ENCODE measurements at places on chromosomes 2 and 18. TPM values are rescaled to one million over a fixed set of nuclear protein-coding genes. Genes with fewer than 3 reads are reported as not detected.
A peak's percentile ranks its signal among the peaks of the same experiment; 100 is the strongest.

- DNase-seq: no peak
These were observed 50.1 kb downstream of the CIB4 start for GRCh38 chr2:26590980-26591618.

DNA sequence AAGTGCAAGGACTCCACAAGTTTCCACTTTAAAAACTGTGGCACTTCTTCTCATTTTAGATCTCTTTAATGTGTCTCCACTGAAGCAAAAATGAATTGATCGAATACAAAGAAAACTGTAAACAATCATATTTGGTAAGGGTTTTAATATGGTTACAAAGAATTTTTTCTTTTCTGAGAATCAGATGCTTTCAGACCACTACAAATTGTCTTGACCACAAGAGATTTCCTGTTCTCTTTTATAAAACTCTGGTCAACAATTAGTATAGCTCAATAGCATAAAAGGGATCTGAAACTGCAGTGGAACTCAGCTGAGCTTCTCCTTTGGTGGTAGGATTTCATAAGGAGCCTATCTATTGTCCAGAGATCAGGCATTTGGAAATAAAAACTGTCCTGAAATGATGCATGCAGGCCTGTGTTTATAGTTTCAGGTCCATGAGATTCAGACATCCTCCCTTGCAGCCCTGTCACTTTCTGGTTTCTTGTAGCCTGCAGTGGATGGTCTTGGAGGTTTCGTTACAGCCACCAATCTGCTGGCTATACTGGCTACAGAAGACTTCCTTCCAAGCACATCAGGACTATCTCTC is 120.0 kb downstream of the DOCK10 start:
- DNase-seq: no peak

- DNase-seq: no peak
These were observed 57.2 kb downstream of the TACR1 start for GRCh38 chr2:75142081-75142480.

Gene TUBB8B
- 5.3 TPM for total RNA-seq

GRCh38 chr18:61274416-61274960 is 58.7 kb upstream of the CDH20 start:
- no peak for DNase-seq

DNA sequence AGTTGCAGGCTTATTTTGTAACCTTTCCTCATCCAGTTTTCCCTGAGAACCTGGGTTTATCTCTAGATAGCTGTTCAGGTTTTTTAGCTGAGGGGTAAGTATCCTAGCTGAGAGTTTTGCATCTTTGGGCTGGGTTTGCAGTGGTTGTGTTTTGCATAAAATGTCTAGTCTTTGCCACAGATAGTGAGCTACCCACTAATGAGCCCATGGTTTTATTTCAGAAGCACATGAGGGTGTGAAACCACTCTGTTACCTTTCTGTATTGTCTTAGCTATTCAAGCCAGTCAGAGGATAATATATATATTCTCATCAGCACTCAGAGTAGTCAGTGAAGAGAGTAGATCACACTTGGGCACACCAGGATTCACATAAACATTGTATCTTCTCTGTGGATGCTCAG is 24.6 kb upstream of the TXNDC2 start:
- DNase-seq: no peak

Gene SIX3
- total RNA-seq: not detected

DNA sequence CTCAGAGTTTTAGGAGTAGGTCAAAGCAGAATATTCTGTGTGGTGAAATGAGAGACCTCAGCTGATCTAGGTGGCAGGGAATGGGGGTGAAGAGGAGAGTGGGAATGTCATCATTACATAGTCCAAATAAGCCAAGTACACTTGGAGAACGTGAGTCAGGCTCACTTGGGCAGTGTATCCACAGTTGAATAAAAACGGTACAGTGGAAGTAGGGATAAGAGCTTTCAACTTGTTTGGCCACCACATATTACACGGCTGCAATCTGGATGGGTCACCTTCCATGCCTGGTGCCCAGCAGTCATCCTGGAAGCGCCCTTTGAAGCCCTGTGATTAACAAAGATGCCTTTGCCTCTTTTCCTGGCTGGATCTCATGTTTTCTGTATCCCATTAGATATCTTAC is 28.6 kb downstream of the MIB1 start:
- DNase-seq: no peak

- peak; percentile 59 for DNase-seq
These were observed 35.8 kb downstream of the SKOR2 start for GRCh38 chr18:47215554-47216138.

GRCh38 chr2:198004173-198004572 is 199.8 kb downstream of the PLCL1 start:
- DNase-seq: no peak

Gene STAT4
- total RNA-seq: not detected

DNA sequence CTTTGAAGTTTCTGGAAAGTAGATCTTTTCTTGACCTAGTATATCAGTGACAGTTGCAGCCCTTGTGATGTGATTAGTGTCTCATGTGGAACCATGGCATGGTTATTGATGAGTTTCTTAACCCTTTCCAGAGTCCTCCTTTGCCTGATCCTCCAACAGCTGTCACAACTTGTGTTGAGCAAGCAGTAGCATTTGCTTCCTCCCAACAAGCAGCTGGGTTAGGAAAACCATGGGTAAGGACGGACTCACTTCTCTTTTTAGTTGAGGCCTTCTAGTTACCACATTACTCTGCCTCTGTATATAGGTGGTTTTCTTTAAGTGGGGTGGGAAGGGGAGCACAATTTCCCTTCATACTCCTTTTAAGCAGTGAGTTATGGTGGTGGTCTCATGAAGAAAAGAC is 96.3 kb downstream of the XRCC5 start:
- DNase-seq: no peak

DNA sequence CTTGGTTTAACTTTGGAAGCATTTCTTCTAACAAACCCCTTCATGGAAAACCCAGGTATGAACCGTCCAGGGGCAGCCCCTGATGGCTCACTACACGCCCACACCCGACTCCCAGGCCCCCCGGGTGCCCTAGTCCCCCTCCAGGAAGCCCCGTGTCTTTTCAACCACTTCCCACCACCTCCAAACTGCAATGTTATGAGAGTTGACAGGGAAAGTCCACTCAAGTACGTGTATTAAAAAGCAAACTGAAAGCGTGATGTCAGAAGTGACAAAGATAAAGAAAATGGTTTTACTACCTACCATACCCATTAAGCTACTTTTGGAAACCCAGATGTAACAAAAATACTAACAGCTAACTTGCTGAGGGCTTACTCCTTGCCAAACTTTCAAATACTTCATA is 51.5 kb downstream of the L3MBTL4 start:
- DNase-seq: no peak

Gene COLEC12
- 2.4 TPM for total RNA-seq

Gene ZNF396
- total RNA-seq: 0.25 TPM

DNA sequence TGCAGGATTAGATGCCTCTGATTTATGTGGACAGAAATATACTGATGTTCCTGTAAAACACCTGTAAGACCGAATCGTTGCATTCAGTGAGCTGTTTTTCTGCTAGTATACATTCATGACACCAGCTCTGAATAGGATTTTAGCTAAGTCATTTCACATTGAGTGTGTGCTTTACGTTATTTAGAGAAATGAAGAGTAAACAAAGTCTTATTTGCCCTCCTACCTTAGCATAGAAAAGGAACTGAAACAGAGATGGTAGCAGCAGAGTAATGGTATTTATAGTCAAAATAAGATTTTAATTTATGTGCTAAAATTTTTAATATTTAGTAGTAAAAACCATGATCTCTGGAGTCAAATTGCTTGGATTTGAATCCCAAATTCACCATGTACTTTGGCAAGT is 168.0 kb downstream of the CERS6 start:
- DNase-seq: no peak

GRCh38 chr2:46872902-46873603 is 42.6 kb downstream of the MCFD2 start:
- no peak for DNase-seq

DNA sequence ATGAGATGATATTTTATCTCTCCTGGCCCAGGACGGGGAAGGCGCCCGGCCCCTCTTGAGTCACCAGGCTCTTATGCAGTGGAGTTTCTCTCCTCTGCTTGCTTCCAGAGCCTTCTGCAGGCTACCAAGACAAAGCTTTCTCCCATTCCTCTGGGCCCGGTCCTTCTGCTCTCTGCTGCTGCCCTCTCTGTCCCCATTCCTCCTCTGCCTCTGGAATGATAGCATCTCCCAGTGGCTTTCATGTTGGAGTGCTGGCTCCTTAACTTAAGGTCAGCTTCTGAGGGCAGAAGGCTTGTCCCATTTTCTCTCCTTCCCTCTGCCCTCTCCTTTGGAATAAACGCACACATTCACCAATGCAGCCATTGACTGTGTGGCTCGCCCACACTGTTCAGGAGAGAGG is 86.2 kb downstream of the SDC1 start:
- DNase-seq: no peak

Gene WDPCP
- total RNA-seq: 13.8 TPM

DNA sequence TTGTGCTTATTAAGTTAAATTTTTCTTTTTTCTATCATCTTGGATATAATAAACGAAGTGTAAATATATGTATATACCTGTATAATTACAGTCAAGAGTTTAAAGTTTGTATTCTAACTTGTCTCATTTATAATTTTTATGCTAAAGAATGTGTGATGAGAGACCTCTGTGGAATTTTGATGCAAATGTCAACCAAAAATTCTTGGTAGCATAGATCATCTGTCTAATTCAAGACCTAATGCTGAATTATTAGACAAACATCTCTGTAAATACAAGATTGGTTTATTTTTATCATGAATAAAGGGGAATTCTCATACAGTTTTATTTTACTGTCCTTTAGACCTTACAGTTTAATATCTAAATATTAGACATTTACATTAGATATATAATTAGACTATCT is 149.2 kb upstream of the VWC2L start:
- DNase-seq: no peak

GRCh38 chr18:9696112-9696511 is 12.0 kb upstream of the RAB31 start:
- no peak for DNase-seq

Gene MATN3
- not detected for total RNA-seq

DNA sequence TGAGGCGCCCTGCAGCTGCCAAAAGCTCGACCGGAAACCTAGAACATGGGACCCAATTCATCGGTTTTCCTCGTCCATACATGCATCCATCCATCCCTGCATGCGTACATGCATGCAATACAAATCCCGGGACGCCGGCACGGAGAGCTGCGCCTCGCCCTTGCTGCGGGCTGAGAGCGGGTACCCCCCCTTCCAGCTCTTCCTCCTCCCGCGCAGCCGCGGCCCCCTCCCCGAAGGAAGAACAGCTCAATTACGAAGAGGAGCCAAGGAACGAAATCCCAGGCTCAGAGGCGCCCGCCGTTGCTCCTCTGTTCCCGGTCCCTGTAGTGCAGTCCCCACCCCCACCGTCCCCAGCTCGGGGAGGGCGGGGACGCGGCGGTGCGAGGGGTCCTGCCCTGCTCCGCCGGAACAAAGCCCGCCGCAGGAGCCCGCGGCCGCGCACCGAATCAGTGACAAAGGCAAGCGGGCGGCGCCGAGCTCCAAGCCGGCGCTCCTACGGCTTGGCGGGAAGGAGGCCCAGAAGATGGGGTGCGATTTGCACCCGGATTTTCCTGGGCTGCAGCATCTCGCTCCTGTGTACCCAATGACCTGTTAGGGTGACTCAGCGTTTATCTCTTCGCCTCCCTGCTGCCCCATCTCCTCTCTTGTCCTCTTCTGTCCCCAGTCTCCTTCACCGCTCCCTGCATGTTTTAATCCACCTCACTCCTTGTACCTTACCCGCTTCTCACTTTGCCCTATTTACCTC is 8.9 kb upstream of the POU3F3 start:
- peak; percentile 61 for DNase-seq

DNA sequence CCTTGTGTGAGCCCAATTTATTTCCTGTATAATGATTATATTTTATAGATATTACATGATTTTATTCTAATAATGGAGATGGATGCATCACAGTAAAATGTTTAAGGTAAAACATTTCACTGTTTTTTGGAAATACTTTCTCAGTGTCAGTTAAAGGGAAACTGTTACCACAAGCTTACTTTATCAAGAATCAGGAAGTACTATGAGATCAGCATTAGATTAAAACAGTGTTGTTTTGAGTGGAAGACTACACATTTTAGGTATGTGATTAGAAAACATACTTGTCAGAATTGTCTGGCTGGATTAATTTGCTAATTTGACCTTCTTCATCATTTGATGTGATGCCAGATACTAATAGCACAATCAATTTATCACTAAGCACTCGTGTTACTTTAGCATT is at the start of gene HRH4:
HRH4 (plus strand) TSS at position 250 of the 400 bp plus-strand sequence; CDS start at position 342, 92 bp downstream.
- no peak for DNase-seq

DNA sequence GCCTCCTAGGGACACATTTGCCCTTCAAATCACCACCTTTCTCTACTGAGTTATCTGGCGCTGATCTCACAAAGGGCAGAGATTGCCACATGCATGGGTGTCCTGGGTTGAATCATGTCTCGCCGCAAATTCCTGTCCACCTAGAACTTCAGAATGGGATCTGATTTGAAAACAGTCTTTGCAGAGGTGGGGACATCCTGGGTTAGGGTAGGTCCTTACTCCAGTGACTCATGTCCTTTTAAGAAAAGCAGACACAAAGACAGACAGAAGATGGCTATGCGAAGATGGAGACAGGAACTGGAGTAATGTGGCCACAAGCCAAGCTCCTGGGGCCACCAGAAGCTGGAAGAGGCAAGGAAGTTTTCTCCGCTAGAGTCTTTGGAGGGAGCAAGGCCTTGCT is 197.4 kb upstream of the SMIM21 start:
- DNase-seq: no peak

Gene PDE1A
- 10.9 TPM for total RNA-seq

DNA sequence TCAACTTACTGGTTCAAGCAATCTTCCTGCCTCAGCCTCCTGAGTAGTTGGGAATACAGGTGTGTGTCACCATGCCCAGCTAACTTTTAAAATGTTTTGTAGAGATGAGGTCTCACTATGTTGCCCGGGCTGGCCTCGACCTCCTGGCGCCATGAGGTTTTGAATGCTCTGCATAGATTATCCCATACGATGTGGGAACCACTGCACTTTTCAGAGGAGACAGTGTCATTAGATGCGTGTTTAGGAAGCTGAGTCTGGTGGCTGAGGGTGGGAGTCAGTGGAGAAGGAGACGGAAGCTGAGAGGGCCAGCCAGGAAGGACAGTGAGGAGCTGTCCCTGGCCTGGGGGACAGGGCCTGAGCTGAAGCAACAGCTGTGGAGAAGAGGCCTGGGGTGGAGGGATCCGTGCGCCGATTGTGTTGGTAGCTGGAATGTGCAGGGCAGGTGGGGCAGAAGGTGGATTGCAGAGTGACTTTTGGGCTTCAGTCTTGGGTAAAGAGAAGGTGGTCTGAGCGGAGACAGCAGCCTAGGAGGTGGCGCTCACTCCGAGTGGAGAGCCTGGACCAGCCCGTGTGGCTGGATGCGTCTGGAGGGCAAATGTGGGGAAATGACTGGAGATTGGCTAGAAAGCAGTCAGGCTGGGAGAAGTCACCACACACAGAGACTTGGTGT is 68.0 kb downstream of the LDLRAD4 start:
- DNase-seq: no peak

DNA sequence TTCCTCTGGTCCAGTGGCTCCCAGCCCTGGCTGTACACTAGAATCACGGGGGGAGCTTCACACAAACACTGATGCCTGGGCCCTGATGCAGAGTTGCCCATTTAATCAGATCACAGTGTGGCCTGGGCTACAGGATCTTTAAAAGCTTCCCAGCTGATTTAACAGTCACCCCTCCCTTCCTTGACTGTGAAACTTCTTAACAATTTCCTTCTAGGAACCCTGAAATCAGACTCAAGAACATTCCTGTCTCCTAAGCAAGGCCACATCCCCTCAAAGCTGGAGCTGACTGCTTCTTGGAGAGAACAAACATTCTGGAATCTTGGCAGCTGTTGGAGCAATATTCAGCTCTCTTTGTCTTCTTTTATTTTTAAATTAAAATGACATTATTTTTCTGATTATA is 88.7 kb downstream of the ADD2 start:
- no peak for DNase-seq

- peak; percentile 48 for DNase-seq
These were observed 61.4 kb upstream of the RTN4 start for GRCh38 chr2:55111570-55112228.
